ENCODE measurements at places on chromosomes 4 and X.

DNA sequence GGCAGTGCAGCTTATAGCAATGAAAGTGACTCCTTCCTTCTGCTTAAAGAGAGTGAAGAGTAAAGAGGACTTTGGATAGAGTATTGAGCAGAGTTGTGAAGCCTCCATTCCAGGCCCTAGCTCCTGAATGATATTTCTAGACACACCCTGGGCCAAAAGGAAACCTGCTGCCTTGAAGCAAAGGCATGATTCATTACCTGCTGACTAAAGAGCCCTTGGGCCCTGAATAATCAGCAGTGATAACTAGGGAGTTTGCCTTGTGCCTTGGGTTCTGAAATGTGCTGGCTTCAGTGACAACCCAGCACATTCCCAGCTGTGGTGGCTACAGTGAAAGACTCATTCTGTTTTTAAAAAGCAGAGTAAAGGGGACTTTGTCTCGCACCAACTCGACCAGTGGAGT is 49.2 kb downstream of the STPG2 start:
- DNase-seq, result no peak

GRCh38 chr4:28788929-28789490 is 1928.4 kb downstream of the STIM2 start:
- no peak for DNase-seq

DNA sequence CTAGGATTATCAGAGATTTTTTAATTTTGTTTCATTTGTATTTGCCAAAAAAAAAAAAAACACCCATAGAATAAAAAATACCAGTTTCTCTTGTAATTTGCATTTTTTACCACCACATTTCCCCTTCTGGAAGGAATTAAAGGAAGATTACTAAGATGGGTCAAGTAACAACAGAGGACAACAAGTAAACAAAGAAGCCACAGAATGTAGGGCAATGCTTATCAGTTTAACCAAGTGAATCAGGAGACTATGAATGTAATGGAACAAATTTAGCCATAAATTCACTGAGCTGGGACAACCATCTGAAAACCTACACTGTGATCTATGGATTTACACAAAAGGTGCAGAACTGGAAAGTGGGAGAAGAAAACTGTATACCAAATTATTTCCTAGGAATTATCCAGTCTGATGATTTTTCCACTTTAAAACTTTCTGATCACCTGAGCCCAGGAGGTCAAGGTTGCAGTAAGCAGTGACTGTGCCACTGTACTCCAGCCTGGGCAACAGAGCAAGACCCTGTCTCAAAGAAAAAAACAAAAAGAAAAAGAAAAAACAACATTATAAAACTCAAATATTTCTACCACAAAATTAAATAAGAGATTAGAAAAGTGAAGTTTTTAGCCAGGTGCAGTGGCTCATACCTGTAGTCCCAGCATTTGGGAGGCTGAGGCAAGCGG is 32.4 kb downstream of the LRBA start:
- DNase-seq, result no peak

GRCh38 chr4:10730019-10730418 is 45.5 kb upstream of the CLNK start:
- no peak for DNase-seq

DNA sequence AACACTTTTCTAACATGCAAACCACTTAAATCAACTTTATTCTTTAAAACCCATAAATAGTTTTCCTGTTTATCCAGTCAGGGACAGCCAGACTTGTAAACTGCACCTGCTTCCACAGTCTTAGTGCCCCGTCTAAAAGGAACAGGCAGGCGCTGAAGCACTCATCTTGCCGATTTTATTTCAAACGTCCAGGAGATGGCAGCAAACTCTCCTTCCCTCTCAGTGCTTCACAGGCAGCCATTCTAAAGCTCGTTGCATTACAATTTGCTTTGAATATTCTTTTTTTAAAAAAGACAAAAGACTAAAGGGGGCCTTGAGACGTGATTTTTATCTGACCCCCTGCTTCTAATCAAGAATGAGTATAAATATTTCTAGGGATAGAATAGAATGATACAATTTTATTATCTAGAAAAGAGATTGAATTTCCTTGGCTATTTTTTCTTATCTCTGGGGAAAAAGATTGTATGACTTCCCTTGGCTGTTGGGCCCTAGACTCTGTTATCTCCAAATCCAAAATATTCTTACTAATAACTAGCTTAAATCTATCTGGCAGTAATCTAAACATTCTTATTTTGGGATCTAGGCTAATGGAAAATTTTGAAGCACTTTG is 93.6 kb upstream of the MYOZ2 start:
- DNase-seq, result peak; percentile 48

GRCh38 chrX:42129022-42129940 is 205.9 kb upstream of the CASK start:
- no peak for DNase-seq

- no peak for DNase-seq
Observed at GRCh38 chr4:174681723-174682300, 147.2 kb downstream of the GLRA3 start.

- no peak for DNase-seq
Observed at GRCh38 chr4:32477518-32477917, 1757.3 kb downstream of the PCDH7 start.

GRCh38 chr4:147760695-147761094 is 28.8 kb downstream of the ARHGAP10 start:
- no peak for DNase-seq

- no peak for DNase-seq
Observed at GRCh38 chr4:156473151-156473550, 498.4 kb downstream of the PDGFC start.

GRCh38 chr4:74555231-74555630 is 110.3 kb downstream of the AREG start:
- no peak for DNase-seq

DNA sequence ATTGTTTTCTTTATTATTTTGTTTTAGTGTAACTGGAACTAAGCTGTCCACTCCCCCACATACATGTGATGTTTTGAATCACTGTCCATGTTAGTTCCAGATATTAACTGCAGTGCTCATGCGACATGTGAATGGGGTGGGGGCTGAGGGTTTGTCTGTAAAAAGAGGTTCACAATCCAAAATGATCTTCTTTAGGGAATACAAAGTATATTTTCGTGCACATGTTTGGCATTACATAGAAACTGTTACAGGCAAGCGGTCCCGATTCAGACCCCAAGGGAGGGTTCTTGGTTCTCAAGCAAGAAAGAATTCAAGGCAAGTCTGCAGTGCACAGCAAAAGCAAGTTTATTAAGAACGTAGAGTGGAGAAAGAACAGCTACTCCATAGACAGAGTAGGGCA is 296.5 kb upstream of the CLNK start:
- no peak for DNase-seq

- DNase-seq, result no peak
Observed at GRCh38 chrX:93932471-93933220, 258.6 kb downstream of the FAM133A start.

DNA sequence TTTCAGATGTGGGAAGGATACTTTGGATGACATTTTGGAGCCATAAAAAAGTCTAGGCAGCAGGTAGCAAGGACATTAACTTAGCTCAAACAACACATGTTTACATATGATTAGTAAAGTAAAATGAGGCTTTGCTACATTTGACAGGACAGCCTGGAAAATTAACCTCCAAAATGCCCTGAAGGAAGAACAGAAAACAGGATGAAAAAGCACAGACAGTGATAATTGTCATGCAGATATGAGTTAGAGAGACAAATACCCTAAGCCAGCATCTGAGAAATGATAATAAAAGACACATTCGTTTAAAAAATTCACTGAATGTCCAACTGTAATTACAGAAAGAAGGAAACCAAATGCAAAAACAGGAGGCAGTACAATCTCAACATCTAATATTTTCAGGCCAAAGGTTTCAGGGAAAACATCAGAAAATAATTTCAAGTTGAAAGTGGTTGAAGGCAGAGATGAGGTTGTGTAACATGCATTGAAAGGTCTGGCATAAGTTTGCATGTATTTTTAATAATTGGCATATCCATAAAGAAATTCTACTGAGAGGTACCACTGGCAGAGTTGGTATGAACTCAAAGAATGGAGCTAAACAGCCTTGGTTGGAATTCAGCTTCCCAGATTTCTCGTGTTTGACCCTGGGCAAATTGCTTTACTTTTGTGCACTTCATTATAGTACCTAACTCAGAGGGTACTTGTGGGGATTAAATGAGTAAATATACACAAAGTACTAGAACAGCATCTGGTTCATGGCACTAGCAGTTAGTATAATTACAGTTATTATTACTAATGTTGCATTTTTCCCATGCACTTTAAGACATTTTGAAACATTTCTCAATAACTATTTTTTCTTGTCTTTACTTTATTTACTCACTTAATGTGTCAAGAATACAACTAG is 54.4 kb upstream of the MAP9 start:
- no peak for DNase-seq

Data from GDM1 (cell line).